Naive B cell (primary cell): ENCODE measurements at places on chromosomes 5 and 9.

GRCh38 chr9:69444021-69444420 is 119.0 kb downstream of the ENTREP1 start:
- DNase-seq = no peak

DNA sequence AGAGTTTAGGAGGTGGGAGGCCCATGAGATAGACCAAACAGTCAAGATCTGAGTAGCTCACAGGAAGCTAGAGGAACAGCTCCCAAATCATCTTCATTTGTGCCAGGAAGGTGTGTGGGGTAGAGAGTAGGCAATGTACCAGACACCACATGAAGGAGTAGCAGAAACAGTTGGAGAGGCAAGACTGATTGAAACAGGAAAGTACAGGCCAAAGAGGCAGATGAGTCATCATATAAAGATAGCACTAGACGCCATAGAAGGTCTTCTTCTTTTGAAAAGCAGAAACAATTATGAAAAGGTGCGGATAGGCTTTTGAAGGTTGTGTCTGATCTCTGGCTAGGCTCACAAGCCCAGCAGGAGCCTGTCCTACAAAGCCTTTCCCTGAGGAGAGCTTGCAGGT is 62.7 kb upstream of the PALM2AKAP2 start:
- no peak for DNase-seq

- DNase-seq = no peak
Measured at GRCh38 chr5:163478126-163478981, 17.9 kb downstream of the HMMR start.

DNA sequence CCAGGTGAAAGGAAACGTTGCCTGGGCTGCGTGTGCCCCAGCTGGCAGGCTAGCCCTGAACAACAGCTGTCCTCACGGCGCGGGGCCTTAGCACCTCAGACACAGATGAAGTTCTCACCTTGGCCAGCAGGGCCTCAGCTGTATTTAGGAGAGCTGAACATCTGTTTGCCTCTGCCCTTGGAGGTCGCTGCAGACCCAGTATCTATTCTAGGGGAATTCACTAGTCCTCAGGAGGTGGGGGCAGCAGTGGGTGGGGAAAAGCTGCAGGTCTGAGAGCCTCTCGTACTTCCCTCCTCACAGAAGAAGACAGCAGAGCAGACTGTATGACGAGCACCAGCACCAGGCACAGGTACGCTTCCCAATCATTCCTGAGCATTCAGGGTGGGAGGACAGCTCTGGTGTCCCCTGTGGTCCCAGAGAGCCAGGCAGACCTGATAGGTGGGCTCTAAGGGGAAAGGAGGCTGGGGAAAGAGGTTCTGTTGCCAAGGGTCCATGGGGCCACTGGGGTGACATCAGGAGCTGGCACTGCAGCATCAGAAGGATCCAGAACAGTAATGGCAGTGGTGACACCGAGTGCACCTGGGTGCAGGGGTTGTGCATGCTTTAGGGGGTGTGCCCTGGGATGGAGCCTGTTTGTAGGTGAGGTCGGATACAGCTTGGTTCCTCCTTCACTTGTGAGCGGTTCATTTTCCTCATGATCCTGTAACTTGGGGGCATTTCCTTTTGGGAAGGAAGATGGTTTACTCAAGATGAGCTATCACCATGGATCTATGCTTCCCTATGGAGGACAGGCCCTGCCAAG is 13.8 kb downstream of the CD74 start:
- DNase-seq = peak; percentile 85

DNA sequence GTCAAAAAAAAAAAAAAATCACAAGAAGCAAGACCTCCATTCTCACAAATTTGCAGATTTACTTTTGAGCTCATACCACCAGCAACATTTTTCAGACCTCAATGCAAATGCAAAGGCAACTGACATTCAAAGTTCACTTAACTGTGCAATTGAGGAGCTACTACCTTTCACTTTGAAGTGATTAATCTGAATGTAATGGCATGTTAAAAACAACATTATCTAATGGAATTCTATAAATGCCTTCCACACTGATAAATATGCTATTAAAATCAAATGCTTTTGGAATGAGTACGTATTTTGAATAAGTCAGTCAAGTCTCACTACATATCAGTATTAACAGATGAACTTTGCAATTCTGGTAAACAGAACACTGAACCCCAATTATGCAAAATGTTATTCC is 32.3 kb downstream of the UBQLN1 start:
- no peak for DNase-seq

GRCh38 chr9:26502311-26502710 is 390.3 kb downstream of the CAAP1 start:
- no peak for DNase-seq

GRCh38 chr9:70438341-70438928 is 24.0 kb upstream of the KLF9 start:
- no peak for DNase-seq

GRCh38 chr9:134644725-134645606 is 3.4 kb downstream of the COL5A1 start:
- DNase-seq = no peak

- no peak for DNase-seq
Measured at GRCh38 chr5:23330726-23331125, 176.7 kb upstream of the PRDM9 start.

DNA sequence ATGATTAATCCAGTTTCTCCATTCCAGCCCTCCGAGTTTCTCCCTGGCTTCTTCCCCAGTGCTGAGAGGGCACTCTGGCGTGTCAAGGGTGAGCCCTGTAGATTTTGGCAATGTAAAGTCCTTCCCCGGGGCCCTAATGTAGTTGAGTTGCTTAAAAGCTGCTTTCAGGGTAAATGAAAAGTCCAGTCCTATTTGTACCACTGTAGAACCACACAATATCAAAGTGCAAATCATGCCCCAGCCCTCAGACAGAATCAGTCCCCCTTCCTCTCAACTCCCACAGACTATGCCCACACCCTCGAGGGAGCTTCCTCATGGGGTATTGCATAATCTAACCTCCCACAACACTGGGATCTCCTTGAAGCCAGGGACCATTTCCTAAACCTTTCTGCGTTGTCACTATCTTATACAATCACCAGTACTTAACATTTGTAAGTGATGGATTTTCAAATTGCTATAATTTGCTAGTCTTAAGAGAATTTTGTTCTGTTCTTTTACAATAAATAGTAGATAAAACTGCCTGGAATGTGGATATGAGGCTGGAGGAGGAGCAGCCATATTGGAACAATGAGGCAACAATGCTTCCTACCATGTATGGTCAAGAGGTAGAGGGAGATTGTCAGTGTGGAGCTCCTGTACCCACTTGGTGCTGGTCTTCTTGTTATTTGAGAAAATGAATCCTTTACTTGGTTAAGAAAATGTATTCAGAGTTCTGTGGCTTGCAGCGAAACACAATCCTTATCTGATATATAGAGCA is 34.4 kb downstream of the ZNF366 start:
- DNase-seq = no peak

GRCh38 chr5:94771742-94772141 is 153.3 kb downstream of the SLF1 start:
- DNase-seq = no peak

DNA sequence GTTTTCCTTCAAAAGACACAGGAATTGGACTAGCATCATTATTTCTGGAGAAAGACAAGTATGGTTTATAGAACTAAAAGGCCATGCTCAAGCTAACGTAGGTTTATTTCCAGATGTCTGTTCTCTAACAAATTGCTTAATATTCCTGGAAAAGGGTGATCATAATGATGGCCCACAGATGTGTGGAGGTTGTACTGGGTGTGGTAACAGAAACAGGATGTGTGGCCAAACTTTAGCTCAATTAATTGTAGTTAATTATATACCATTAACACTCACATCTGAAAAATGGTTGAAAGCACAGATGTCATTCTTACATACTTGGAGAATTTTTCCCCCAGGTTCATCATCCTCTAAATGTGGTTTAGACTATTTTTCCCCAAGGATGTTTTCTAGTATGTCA is 292.7 kb upstream of the RASA1 start:
- no peak for DNase-seq

GRCh38 chr5:54886866-54887265 is 98.5 kb downstream of the ESM1 start:
- no peak for DNase-seq
